ENCODE measurements at places on chromosomes 4 and X.

- no peak for DNase-seq
Observed at GRCh38 chrX:110759785-110760184, 35.8 kb downstream of the CHRDL1 start.

- DNase-seq = no peak
Observed at GRCh38 chr4:20421603-20421985, 169.9 kb downstream of the SLIT2 start.

- DNase-seq = no peak
Observed at GRCh38 chr4:66486068-66486467, 815.8 kb upstream of the EPHA5 start.

- DNase-seq = no peak
Observed at GRCh38 chrX:42752730-42753129, 25.2 kb downstream of the PPP1R2C start.

GRCh38 chr4:149823769-149824221 lies 8.2 kb upstream of the IQCM start:
- no peak for DNase-seq

- no peak for DNase-seq
Observed at GRCh38 chrX:103253608-103254007, 1.3 kb downstream of the TCEAL8 start.

GRCh38 chrX:45198301-45198700 lies 2.4 kb downstream of the DIPK2B start:
- DNase-seq = no peak

GRCh38 chr4:83054928-83055327 lies 19.9 kb downstream of the COPS4 start:
- no peak for DNase-seq

DNA sequence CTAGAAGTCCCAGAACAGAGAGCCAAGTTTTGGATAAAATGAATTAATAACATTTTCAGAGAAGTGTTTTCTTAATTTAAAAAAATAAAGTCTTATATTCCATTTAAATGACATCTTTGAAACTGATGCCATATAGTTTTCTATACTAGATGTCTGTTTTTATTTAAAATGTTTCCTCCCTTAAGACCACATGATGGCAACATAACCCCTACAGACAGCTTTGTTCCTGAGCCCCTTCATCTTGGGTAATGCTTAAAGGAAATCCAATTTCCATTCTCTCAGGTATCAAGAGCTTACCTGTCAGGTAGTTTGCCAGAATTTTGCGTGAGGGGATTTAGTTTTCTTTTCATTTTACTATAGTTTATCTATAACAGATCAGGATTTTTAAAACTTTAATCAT lies 181.4 kb upstream of the UGT8 start:
- DNase-seq = no peak

- no peak for DNase-seq
Observed at GRCh38 chr4:70564033-70564432, 28.0 kb upstream of the AMBN start.

DNA sequence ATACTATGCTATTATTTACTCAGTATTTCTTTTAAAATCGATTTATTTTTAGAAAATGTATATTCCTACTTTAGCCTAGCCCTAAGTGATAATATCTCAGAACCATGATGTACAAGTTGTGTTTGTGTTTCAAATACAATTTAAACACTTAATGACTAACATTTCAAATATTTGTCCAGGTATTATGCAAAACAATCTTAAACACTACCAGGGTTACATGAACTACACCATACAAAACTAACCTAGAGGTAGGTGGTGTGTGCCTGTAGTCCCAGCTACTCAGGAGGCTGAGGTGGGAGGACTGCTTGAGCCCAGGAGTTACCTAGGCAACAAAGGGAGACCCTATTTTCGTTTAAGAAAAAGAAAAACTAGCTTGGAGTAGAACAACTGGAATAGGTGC lies 83.0 kb upstream of the TMEM33 start:
- no peak for DNase-seq

GRCh38 chrX:41490446-41490845 lies 43.3 kb downstream of the NYX start:
- no peak for DNase-seq

DNA sequence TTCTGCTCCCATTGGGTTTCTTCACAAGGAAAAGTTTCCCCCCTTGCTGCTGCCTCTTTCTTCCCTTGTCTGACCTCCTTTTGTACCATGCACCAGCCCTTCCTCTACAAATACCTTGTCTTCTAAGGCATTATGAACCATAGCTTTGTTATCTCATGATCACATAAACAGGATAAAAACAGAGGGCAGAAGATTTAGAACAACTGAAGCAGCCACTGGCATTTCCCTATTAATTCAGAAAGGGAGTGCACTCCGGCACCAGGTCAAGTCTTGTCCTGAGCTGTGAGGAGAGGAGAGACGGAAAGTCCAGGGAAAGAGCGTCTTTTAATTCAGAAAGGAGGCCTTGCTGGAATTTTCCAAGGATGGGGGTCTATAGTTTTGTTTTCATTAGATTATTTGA lies 281.7 kb downstream of the RCHY1 start:
- DNase-seq = no peak

DNA sequence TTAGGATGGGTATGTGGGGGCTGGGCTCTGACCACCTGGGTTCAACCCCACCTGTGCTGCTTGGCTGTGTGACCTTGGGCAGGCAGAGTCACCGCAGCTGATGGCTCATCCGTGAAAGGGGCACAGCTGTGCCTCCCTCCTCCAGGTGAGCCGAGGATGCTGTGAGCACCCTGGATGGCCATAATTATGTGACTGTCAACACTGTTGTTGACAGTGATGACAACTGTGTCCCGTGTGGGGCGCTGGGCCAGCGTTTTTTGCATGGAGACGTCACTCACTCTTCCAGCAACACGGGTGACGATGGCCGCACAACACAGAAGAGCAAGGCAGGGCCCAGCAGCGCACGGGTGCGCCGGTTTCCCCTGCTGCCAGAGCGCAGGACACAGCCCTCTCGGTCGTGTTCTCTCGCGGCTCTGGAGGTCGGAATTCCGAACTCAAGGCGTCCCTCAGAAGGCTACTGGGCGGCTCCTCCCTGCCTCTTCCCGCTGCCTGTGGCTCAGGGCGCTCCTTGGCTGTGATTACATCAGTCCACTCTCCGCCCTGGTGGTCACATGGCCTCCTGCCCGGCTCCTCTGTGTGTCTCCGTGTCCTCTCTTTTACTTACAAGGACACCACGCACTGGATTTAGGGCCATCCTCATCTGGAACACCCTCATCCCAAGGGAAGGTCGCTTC lies 1.3 kb downstream of the SH3TC1 start:
- DNase-seq = no peak

DNA sequence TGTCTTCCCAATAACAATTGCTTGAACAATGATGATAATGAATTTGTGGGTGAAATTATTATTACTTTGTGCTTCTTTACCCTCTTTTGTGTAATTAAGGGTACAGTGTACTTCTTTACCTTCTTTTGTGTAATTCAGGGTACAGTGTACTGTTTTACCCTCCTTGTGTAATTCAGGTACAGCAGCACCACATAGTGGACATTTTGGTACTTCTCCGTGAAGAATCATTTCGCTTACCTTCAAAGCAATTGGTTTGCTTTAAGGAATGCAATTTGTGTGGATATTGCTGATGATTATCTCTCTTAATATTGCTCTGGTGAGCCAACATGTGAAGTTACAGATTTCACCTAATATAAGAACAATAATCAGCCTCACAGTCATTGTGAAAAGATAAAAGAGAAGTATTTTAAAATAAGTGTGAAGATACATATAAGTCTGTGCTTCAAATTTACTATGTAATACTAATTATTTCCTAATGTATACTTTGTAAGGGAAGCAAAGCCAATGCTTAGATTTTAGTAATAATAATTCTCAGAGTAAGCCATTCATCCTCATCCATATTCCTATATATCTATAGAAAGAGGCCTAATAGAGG lies 27.2 kb upstream of the SEC24B start:
- DNase-seq = no peak

GRCh38 chr4:124717101-124717500 lies 4.6 kb upstream of the ANKRD50 start:
- DNase-seq = no peak

- no peak for DNase-seq
Observed at GRCh38 chr4:10054571-10055041, 33.3 kb upstream of the SLC2A9 start.

- no peak for DNase-seq
Observed at GRCh38 chr4:56342746-56343145, 44.5 kb downstream of the AASDH start.

GRCh38 chr4:11429699-11430045 lies 978 bp upstream of the HS3ST1 start:
- no peak for DNase-seq

DNA sequence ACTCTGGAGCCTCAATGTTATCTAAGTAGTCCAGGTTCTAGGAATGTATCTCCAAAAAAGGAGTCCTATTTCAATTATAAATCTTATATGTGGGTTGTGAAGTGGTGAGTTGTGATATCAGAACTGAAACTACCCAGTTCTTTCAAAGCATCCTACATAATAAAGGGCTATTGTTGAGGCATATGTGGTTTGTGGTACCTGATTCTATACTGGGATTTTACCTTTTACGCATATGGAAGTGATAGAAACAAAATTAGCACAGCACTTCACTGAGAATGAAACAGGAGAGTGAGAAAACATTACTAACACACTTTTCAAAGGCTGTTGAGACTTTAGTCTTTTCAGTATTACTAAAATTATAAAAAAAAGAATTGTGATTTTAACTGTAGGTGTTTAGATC lies 417.7 kb upstream of the GALNT7 start:
- DNase-seq = no peak

- no peak for DNase-seq
Observed at GRCh38 chrX:20227116-20227515, 39.6 kb downstream of the RPS6KA3 start.

DNA sequence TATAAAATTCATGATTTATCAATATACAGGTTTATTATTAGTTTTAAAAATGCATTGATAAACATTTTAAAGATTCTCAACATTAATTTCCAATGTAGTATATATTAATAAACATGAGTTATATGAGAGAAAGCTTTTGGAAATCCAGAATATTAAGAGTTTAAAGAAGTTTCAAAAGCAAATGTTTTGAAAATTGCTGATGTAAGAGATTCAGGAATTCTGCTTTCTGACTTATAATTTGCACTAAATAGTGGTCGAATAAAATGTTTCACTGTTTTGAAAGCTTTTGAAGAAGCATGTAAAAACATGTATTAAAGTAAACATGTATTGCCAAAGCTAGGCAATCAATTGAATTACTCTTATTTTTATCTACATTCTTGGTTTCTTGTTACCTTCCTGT lies 151.2 kb upstream of the CXorf51B start:
- DNase-seq = no peak

DNA sequence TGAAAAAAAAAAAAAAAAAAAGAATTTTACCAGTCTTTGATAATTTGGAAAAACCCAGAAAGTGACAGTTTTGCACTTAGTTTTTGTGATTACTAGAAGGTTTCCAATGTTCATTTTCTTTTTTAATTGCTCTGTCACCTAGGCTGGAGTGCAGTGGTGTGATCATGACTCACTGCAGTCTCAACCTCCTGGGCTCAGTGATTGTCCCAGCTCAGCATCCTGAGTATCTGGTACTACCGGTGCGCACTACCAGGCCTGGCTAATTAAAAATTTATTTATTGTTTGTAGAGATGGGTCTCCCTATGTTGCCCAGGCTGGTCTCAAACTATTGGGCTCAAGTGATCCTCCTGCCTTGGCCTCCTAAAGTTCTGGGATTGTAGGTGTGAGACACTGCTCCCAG lies 3.3 kb downstream of the NUDT9 start:
- no peak for DNase-seq

DNA sequence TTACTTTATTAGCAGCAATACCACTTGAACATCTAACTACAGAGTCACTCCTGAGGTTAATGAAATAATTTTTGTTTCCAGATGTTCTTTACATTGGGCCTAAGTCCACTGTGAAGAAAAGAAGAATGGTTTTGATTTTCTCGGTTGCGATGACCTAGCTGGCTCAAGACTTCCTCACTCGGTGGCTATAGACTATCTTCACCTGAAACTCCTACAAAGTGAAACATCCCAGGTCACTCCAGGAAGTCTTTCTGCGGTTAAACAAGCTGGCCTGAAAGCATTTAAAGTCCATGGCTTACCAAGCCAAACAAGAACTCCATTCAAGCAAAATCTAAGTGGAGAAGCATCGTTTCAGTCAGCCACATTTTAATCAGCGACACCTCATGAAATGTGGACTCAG lies 13.7 kb upstream of the SORBS2 start:
- no peak for DNase-seq

GRCh38 chrX:5425119-5425518 lies 803.5 kb downstream of the NLGN4X start:
- no peak for DNase-seq

DNA sequence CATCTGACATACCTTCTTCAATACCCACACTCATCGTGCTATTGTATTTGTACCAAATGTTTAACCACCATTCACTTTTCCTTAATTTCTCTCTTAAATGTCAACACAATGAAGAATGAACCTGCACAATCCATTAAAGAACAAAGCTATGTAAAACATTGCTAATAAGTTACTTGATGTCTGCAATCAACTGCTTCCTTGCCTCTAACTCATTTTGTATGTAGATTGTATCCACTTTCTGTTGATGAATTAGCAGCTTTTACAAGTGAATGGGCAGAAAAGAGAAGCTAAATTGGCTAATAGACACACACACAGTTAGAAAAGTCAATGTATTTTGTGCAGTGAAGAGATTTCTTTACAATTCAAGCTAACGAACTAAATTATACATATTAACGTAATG lies 212.5 kb upstream of the NDST3 start:
- no peak for DNase-seq

- no peak for DNase-seq
Observed at GRCh38 chrX:13760426-13760825, 25.9 kb downstream of the OFD1 start.

GRCh38 chr4:99088023-99088449 lies 552 bp downstream of the ADH5 start:
- no peak for DNase-seq

DNA sequence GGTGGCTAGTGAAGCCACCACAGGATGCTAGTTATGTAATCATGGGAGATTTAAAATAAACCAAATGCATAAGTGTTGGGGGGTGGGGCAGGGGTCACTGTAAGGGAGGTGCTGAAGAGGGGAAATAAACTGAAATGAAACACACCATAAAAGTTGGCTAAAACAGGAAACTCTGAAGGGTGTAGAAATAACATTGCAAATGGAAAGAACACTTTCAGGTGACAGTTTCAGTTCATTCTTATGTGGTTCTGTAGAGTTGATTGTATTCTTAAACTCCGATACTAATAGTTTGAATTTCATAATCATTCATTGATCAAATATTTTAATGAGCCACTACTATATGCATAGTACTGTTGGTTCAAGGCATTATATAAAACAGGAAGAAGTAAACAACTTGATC lies 80.1 kb downstream of the HDAC8 start:
- DNase-seq = no peak

- no peak for DNase-seq
Observed at GRCh38 chr4:174373821-174374220, 90.1 kb downstream of the CEP44 start.

Data from stimulated activated CD8-positive, alpha-beta memory T cell treated with anti-CD3 and anti-CD28 coated beads, Interleukin-2, amount 100 ng/mL, for 48 hours (primary cell).